ENCODE measurements at places on chromosomes 1 and 21. TPM values are rescaled to one million over a fixed set of nuclear protein-coding genes. Genes with fewer than 3 reads are reported as not detected.

The VPS45 gene
- 37.5 TPM for total RNA-seq

The SAMD11 gene
- total RNA-seq = 0.14 TPM

The ZFP69B gene
- total RNA-seq = 10.8 TPM

The CCDC27 gene
- 0.45 TPM for total RNA-seq

DNA sequence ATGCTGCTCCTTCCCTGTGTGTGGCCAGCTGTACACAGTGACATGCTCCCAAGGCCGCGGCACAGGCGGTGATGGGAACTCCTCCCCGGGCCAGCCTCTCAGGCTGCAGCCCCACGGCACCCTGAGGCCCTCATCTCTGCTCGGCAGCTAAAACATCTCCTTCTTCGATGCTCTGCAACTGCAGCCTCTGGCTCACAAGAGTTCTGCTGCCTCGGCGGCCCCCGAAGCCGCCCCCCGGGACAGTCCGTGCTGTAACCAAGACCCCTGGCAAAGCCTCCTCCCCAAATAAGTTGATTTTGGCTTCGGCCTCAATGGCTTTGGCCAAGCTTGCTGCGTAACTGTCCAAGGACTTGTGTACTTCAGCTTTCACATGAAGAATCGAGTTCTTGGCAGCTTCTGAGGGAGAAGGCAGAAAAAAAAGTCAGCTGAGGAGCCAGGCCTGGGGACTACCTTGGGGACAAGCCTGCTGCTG, 51.3 kb downstream of the GPR161 start:
- no peaks in the 10 kb centered on the region for H3K27me3 ChIP-seq
- no peak for DNase-seq
- H3K4me1 ChIP-seq = no peaks in the 10 kb centered on the region
- H3K27ac ChIP-seq = no peak overlapping the region

DNA sequence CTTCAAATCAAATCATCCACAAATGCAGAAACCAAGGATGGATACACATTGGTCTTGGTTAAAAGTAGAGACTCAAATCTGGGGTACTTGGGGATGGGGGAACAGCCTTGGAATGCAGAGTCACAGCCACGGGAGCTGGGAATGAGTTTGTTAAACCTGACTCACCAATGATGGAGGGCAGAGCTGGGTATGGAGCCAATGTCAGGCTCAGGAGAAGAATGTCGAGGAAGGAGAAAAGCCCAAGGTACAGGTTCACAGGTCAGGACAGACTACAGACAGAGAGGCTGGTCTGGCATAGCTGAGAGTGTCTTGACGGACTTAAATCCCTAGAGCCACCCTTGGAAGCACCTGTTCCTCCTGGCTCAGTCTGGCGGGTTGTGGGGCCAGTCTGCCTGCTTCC, 237.6 kb downstream of the NTNG1 start:
- H3K4me1 ChIP-seq = peaks cover 6% of the 10 kb centered on the region
- H3K4me3 ChIP-seq = no peak overlapping the region
- DNase-seq = no peak
- no peaks in the 10 kb centered on the region for H3K27me3 ChIP-seq
- H3K36me3 ChIP-seq = no peaks in the 10 kb centered on the region

GRCh38 chr1:186680245-186681061, at the start of gene PTGS2:
Gene PTGS2 (minus strand): TSS chr1:186680423. CDS start chr1:186680290, 133 bp downstream.
- DNase-seq = peak; percentile 93
- H3K4me3 ChIP-seq = peak within 1 kb of the TSS; percentile 80
- 0 out of 2 replicates have a peak, but pooled peaks cover 10% of the 10 kb centered on the region for H3K4me1 ChIP-seq
- peak within 1 kb of the TSS; percentile 22 for H3K27ac ChIP-seq
- peaks cover 23% of the 10 kb centered on the region for H3K27me3 ChIP-seq

DNA sequence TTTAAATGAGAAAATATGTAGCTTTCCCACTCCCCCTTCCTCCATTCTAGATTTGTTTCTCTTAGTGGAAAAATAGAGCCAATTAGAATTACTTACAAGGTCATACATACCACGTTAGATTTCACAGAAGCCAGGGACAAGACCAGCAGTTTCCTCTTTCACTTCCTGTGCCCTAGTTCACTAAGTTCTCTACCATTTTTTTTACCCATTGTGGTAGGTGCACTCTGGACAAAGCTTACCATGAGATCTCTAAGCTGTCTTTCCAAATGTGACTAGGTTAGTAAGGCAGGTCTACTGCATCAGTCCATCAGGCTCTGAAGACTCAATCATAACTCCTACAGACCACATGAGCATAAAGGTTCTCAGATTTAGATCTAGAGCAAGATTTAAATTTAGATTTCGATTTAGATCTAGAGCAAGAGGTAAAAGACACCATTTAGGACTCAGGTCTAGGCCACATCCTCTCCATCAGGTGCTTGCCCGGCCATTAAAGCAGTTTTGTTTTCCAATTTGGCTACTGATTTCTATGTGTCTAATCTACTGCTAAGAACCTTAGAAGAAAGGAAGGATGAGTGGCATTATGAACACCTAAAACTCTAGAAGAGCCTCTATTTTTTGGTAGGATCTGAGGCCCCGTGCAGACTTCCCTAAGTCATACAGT, 235.3 kb downstream of the FAF1 start:
- no peaks in the 10 kb centered on the region for H3K36me3 ChIP-seq
- no peak overlapping the region for H3K4me3 ChIP-seq
- H3K27me3 ChIP-seq = no peaks in the 10 kb centered on the region
- 0 out of 2 replicates have a peak, but pooled peaks cover 4% of the 10 kb centered on the region for H3K4me1 ChIP-seq
- no peak for DNase-seq
- H3K27ac ChIP-seq = no peak overlapping the region

Measured in GM23338 (cell line).